Stimulated activated CD8-positive, alpha-beta memory T cell treated with anti-CD3 and anti-CD28 coated beads, Interleukin-7, amount 100 ng/mL, for 48 hours (primary cell): ENCODE measurements at places on chromosomes 3 and 15.

GRCh38 chr3:59774000-59774399 is 724.2 kb upstream of the CFAP20DC start:
- no peak for DNase-seq

DNA sequence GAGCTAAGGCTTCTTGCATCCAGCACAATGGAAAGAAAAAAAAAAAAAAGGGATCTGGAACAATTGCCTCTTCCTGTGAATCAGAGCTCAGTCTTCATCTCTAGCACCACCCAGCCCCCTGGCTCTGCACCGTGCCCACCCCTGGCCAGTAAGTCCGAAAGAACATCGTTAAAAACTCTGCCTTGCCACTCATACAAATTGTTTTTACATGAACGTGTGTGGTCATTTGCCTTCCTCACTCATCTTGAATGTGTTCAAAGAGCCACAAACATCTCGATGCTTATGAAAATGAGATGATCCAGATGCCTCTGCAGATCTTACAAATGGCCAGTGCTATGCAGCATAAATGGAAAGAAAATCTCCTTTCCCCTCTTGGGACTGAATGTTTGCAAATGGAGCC is 400.0 kb upstream of the PPP2R3A start:
- no peak for DNase-seq

- DNase-seq, result no peak
Measured at GRCh38 chr15:88655103-88655553, 16.3 kb downstream of the ISG20 start.

GRCh38 chr3:142275856-142276255 is 50.5 kb upstream of the GK5 start:
- DNase-seq, result no peak

GRCh38 chr15:94233441-94233840 is 2.1 kb downstream of the MCTP2 start:
- no peak for DNase-seq
